ENCODE measurements at places on chromosomes 1 and 21.

DNA sequence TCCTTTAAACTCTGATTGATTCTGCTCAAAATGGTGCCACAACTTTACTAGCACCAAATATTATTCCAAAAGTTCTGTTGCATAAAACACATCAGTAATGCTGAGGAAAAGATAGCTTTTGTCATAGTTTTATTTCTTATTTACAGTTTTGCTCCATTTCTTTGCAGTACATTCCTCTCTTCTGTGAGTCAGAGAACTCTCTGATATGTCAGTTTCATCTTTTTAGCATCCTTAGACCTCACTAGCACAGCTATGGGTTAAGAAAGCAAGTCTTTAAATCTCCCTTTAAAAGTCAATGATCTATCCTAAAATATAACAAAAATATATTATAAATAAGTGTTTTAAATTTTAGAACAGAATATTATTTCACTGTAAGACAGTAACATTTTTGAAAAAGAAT lies 356.6 kb upstream of the SNX7 start:
- DNase-seq: no peak

GRCh38 chr1:187408212-187409004 lies 579.7 kb downstream of the PLA2G4A start:
- no peak for DNase-seq

GRCh38 chr1:30778154-30778978 lies 20.8 kb upstream of the LAPTM5 start:
- DNase-seq: no peak

GRCh38 chr1:83998205-83998497 lies 781 bp downstream of the TTLL7 start:
- no peak for DNase-seq

- DNase-seq: no peak
These were observed 109.2 kb downstream of the DDX20 start for GRCh38 chr1:111864862-111865261.

DNA sequence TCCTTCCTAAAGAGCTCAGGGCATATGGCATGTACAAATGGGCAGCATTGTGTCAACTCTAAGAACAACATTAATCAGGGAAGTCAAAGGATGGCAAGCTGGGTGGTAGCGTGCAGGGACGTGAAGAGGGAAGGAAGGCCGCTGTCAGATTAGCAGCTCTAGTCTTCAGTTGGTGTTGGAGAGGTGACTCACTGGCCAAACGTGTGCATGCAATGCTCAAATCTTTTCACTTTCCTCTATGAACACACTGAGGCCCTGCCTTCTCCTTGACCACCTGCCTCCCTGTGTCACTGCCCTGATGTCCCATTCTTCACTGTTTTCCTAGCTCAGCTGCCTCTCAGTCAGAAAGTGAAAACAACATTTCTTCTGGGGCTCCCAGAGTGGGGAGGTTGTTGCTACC lies 5.9 kb upstream of the PIGR start:
- no peak for DNase-seq

DNA sequence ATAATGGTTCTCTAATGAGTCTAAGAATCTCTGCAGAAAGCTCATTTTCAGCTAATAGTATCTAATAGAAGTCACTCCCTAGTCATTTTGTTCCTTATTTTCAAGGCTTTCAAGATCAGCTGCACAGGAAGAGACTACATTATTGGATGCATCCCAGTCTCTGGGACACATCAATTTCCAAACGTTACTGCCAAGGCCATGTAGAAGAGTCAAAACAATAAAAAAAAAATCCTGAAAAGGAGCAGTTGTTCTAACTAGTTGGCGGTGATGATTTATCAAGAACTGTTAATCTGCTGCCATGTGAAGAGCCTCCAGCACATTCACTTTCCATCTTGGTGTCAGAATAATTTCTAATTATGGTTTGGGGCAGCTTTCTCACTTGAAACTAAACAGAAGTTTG lies 5.7 kb downstream of the DDAH1 start:
- no peak for DNase-seq

GRCh38 chr1:236393681-236394481 lies at the start of gene EDARADD:
Gene EDARADD (plus strand): TSS chr1:236394286. CDS start chr1:236394445, 159 bp downstream.
- no peak for DNase-seq

DNA sequence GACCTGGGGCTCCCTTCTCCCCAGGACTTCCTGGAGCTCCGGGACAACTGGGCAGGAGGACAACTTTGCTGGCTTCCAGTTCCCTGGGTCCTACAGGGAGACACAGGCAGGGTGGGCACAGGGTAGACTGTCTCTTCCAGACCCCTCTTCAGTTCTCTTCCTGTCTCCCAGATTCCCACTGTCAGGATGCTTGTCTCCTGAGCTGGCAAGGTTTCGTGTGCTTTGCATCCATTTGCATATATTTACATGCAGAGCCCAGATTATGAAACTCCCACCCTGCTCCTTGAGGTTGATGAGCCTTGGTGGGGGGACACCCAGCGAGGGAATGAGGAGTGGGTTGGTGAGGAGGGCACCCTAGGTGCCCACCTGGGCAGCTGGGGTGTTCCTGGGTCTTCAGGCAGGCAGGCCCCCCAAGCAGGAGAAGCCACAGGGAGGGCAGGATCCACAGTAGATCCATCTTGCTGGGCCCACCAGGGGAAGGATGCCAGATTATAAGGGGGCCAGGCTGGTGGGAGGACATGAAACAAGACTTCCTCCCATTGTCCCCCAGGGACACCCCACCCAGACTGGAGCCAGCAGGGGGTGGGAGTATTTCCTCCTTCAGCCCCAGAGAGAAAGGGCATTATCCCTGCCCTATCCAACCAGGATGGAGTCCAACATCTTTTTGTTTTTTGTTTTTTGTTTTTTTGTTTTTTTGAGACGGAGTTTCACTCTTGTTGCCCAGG lies at the start of gene FCN3:
Gene FCN3, minus strand, starts transcription at position 463 of the 725 bp plus-strand sequence. Its CDS starts 6 bp downstream, at position 457.
- no peak for DNase-seq

- DNase-seq: no peak
These were observed 114.0 kb downstream of the KCNN3 start for GRCh38 chr1:154755858-154756730.

GRCh38 chr1:3573500-3573899 lies 37.8 kb downstream of the MEGF6 start:
- DNase-seq: no peak

DNA sequence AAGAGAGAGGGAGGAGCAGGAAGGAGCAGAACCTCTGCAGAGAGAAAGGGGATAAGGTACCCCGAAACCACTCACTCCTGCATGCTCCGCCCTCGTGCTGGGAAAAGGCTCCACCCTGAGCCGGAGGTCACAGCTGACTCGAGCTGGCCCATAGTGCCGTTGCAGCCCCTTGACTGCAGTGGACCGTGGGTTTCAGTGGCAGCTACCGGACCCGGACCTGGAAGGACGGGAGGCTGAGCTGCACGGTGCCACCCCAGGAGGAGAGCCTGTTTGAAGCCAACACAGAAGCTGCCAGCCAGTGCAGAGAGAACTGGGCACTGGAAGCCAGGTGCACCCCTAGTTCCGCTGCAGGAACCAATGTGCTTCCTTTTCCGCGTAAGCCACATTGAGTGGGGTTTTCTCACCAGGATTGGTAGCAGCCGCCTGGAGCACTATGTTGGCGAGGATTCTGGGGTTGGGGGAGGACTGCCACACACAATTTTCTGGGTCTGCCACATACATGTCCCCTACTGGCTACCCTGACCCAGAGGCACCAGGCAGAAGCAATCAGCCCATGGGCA lies 83.3 kb downstream of the FBXO2 start:
- no peak for DNase-seq

DNA sequence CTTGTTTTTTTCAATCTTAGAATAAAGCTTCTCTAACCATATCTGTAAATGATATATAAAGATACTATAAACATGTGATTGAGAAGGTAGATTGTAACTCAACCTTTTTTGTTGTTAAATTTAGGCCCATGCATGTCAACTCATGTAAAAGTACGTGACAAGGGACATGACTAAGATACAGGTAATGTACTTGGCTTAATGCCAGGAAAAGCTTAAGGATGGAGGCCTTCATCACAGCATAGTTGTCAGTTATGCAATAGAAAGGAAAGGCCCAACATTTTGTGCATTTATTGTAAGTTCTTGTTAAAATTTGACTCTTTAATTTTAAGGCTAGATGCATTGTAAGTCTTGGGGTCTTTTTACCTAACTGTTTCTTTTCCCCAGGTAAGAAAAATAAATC lies 305.1 kb downstream of the LTN1 start:
- DNase-seq: no peak

- DNase-seq: no peak
These were observed 68.2 kb downstream of the AGPAT3 start for GRCh38 chr21:43933199-43933598.

DNA sequence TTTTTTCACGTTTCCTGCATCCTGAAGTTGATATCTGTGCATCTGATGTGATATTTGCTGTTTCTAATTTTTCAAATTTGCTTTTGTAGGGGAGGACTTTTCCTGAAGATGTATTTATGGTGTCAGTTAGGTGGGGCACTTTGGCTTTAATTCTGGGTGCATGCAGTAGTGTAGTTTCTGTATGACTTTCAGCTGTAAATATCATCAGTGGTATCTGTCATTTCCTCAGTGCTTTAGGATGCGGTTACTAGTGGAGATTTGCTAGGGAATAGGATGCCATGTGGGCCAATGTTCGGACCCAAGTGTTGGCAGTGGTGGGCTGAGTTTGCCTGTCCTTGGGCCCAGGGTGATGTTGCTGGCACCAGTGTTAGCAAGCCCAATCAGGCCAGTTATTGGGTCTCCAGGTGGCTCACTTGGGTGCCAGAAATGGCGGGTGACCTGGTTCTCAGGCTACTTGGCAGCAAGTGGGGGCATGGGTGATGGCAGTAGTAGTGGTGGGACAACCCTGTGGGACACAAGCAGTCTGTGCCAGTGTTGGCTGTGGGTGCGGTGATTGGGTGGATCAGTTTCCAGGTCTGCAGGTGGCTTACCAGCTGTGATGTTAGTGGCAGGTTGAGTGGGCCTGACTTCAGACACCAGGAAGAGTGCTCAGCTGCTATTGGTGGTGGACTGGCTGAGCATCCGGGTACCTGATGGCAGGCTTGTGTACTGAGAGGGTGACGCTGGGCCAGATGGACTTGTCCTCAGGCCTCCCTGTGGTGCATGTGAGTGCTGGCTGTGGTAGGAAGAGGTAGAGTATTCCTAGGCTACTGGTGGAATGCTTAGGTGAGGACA lies 24.4 kb downstream of the CD55 start:
- no peak for DNase-seq

GRCh38 chr1:22557341-22557950 lies 5.8 kb upstream of the EPHA8 start:
- no peak for DNase-seq

DNA sequence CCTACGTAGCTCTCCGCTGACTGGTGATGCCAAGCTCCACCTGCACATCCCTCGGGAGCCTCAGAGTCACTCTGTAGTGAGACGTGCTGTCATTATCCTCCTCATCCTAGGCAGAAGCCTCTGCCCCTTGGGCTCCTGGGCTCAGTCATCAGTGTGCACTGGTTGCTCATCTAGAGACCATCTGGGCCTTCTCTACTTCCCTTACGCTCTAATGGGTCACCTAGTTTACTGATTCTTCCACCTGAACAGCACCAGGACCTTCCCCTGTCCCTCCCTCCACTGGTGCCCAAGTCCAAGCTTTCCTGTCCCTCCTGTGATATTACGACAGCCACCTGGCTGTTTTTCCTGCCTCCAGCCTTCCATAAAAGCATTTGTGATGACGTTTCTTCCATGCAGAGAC lies 136.1 kb upstream of the ERRFI1 start:
- DNase-seq: no peak

- DNase-seq: no peak
These were observed 475.4 kb downstream of the PTBP2 start for GRCh38 chr1:97196825-97197516.

- DNase-seq: no peak
These were observed 17.3 kb downstream of the S1PR1 start for GRCh38 chr1:101253976-101254674.

DNA sequence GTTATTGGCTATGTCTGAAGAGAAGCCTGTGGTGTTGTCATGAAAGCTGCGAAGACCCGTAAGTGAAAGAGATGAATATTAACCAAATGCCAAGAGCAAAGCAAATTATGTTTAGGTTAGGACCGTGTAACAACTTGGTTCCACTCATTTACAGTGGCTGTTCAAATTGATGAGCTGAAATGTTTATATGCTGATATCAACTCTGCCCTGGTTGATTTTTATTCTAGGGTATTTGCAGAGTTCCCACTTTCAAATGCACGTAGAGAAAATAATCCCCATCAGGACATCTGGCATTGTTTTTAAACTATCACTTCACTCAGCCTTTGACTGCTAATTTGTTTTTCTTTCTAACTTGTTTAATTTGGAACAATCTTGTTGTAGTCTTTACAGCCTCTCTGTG lies 581.6 kb upstream of the ADAMTS5 start:
- DNase-seq: no peak

- no peak for DNase-seq
These were observed 509 bp downstream of the NVL start for GRCh38 chr1:224329484-224329841.

DNA sequence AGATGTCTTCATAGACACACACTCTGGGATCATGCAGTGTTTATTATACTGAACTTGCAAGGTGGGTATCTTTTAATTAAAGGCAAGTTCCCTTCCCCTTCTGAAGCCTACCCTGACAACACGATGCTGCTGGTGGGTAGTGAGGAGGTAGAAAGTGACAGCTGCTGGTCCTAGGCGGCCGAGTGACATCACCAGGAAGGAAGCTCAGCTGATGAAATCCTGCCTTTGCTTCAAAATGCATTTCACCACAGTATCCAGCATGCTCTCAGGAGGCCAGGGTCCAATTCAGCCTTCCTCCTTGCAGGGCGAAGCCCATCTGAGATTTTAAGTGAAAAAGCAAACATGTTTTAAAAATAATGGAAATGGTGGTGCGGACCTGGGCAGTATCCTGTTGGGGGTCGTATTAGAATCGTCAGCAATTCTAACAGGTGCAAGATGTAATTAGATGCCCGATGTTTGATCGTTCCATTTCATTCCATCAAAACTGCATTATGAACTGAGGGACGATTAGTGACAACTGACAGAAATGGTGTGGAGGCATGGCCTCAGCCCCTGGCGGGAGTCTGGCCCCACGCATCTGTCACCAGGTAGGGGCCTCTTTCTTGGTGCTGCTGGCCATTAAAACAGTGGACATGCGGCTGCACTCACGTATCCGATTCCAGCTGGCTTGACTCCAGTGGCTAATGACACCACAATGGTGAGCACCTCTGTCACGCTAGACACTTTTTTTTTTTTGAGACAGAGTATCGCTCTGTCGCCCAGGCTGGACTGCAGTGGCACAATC lies 324.8 kb upstream of the C1orf174 start:
- no peak for DNase-seq

- no peak for DNase-seq
These were observed 1.1 kb downstream of the SRM start for GRCh38 chr1:11058595-11059154.

DNA sequence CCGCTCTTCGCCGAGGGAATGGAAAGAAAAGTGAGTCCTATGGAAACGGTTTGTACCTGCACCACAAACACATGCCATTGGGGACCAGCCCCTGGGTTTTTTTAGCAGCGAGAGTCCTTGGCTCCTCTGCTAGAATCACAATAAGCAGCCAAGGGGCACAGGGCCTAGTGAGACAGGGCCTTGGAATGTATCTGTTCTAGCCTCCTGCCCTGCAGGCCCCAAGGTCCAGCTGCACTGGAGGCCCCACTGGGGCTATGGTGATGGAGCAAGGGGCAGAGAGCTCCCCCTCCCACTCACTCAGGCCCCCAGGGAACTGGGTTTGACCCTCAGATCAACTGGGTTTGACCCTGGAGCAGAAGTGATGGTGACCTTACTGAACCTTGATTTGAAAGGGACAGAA lies 14.4 kb downstream of the SHISA4 start:
- DNase-seq: no peak

Measured in WERI-Rb-1 (cell line).